ENCODE measurements at places on chromosomes 1 and 21.

DNA sequence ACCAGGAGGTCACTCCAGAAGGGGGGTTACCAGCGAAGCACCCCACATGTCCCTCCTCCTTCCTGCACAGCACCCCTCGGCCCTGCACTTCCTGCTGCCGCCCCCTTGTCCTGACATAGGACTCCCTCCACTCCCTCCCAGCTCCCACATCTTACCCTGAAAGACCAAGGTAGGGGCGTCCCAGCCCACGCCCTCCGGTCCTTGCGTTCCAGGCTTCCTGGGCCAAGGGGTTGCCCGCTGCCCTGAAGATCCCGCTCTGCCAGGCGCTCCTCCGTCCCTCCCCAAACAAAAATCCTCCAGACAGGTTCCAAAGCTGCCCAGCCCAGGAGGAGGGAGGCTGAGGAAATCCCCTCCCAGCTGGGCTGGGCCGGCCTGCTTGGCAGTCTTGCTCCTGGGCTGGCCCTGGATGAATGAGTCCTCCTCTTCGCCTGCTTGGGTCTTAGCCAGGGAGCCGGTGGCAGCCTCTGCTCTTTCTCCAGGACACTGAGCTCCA lies at the start of gene RHBDL2:
Gene RHBDL2, minus strand, starts transcription at position 304 of the 493 bp plus-strand sequence. CDS start 22,618 bp downstream, outside the sequence.
- no peak for DNase-seq

DNA sequence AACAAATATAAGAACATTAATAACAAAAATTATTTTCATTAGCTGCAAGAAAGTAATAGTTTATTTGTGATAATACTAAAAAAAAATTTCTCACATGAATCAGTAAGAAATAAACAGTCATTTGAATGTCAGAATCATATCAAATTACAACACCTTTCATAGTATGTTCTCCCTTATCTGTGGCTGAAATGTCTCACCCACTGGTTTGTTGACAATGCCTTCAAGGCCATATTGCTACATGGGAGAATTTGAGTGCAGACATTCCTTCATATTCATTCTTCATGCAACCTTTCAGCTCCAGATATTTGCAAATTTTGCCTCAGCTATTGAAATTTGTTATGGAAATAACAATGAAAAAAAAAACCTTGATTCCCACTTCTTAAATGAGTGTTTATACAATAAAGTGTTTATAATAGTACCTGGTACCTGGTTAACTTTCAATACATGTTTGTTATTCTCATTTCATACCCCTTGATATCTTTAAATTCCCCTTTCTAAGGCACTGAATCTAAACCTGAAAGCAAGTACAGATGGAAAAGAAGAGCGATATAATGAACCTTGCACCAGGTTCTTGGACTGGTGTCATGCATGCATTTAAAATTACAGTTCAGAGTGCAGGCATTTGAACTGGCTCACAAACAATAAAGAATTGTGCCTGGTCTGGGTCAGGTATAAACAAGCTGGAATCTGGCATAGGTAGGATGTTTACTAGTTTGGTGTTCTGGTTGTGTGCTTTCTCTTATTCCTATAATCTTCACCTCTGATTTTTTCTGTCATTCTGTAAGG lies 242.2 kb upstream of the ADGRL2 start:
- no peak for DNase-seq

- no peak for DNase-seq
Observed at GRCh38 chr1:36673202-36673601, 190.5 kb upstream of the CSF3R start.

DNA sequence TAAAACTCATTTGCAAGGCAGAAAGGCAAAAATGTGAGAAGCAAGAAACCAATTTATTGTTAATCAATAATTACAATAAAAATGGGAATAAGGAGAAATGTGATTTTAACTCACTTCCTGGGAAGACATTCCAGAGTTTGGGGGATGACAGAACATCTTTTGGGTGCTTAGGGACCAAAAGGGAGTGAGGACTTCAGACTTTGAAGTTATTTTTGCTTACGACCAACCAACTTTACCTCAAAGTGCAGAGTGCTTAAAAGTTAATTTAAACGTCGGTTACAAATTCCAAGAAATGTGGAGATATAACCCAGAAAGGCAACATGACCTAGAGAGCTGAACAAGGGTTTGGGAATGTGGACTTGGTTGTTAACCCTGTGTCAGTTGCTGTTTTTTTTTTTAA lies 234.5 kb upstream of the C1orf105 start:
- no peak for DNase-seq

DNA sequence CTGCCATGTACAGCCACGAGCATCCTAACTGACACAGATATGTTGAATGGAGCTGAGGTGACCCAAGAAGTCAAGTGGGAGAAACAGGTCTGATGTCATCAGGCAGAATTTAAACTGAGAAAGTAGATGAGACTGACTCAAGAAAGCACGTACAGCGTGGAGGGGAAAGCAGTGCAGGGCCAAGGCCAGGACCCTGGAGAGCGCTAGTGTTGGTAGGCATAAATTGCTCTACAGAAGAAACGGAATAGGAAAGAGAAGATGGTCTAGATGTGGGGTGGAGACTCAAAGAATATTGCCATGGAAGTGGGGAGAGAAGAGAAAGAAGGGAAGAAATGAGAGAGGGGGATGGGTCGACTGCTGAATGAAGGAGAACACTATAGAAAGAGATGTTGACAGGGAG lies 45.3 kb upstream of the GJB5 start:
- no peak for DNase-seq

- DNase-seq = no peak
Observed at GRCh38 chr1:221543529-221544120, 198.3 kb downstream of the DUSP10 start.

- no peak for DNase-seq
Observed at GRCh38 chr1:13921190-13921589, 221.2 kb downstream of the PRDM2 start.

DNA sequence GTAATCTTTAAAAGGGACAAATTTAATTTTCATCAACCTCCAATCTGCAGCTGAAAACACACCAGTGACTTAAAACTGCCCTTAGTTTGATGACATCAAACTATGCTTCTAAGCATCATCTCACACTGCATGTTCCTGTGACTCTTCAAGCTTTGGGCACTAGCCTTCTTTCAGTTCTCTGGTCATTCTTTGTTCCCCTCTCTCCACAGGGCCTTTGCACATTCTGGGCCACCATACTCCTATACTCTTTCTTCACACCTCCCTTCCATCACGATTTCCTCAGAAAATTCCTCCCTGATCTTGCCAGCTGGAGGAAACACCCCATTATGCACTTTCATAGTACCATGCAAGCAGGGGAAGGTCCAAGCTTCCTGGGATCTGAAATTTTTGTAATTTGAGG lies 77.6 kb upstream of the ZNF326 start:
- DNase-seq = no peak

GRCh38 chr1:156998840-156999500 lies 46.6 kb downstream of the ARHGEF11 start:
- DNase-seq = no peak

- DNase-seq = no peak
Observed at GRCh38 chr1:232776526-232777106, 28.6 kb upstream of the MAP10 start.

DNA sequence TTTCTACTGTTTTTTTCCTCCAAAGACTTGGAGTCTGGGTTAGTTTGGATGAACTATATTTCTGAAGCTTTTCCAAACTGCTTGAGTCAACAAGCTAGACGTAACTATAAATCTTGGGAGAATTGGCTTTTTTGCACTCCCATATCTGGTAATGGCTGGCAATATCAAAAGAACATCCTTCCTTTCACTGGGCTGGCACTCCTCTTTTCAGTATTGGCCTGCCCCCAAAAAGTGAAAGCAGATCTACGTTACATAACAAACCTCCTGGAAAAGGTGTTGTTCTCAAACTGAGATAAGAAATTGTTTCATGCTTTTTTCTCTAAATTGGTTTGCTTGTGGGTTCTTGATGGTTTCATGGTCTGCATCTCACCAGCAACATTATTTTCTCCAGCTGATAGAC lies 499.3 kb downstream of the NEGR1 start:
- no peak for DNase-seq

GRCh38 chr1:37714689-37715088 lies 22.4 kb downstream of the CDCA8 start:
- DNase-seq = no peak

DNA sequence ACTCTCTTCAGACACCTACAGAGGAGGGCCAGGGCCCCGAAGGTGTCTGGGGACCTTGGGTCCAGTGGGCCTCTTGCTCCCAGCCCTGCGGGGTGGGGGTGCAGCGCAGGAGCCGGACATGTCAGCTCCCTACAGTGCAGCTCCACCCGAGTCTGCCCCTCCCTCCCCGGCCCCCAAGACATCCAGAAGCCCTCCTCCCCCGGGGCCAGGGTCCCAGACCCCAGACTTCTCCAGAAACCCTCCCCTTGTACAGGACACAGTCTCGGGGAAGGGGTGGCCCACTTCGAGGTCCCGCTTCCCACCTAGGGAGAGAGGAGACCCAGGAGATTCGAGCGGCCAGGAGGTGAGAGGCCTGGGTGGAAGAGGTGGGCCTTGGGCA lies 3.7 kb downstream of the ADAMTSL4 start:
- no peak for DNase-seq

- DNase-seq = no peak
Observed at GRCh38 chr21:21064353-21064752, 66.1 kb downstream of the NCAM2 start.

DNA sequence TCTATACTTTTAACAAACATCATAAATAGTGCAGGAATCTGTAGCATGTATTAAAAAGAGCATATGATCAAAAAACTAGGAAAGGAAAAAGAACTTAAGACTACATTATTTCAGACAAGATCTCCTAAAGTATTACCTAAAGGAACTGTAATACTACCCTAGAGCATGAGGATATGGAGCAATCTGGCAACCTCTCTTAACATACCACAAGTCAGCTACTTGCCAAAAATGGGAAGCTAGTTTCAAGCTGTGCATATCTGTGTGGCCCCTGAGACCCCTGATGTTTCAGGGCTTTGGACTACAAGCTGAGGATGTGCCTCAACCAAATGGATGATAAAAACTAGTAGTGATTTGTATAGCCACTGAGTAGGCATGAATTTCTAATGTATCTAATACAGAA lies 525.6 kb downstream of the PTBP2 start:
- DNase-seq = no peak

GRCh38 chr1:82491301-82492048 lies 690.7 kb downstream of the ADGRL2 start:
- DNase-seq = no peak

- no peak for DNase-seq
Observed at GRCh38 chr1:233735331-233735730, 121.4 kb downstream of the KCNK1 start.

- DNase-seq = no peak
Observed at GRCh38 chr1:223853275-223853674, 7.5 kb upstream of the TP53BP2 start.

DNA sequence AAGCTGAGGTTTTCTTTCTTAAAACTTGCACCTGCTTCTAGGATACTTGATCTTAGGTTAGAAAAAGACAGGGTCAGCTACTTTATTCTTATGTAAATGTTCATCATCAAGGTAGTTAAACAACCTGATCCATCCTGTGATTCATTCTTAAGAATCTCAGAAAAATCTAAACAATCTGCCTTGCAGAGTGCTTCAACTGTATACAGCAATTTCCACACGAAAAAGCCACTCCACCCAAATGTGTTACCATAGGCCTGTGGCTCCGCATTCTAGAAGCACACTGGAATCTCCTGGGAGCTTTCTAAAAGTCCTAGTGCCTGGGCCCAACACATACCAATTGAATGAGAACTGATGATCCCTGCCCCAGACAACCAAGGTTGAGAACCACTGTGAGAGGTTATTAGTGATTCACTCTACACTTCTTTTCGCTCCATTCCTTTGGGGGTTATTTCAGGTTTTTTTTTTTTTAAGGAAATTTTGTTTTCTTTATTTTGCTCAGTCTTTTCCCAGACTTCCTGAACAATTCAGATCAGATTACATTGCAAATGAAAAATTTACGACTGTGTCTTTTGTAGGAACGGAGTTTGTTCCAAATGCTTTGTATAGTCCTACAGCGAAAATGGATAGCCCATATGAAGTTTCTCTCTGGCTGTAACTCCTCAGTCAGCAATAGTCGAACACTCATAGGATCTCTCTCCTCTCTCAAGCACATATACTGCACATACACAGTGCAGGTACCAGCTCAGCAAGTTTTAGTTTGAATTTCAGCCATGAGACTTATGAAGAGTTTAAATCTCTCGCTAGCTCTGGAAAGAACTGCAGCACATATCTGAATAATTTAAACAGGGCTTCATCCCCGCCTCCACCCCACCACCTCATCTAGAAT lies 16.1 kb downstream of the SMYD2 start:
- DNase-seq = no peak

GRCh38 chr1:2459757-2460156 lies 16.3 kb upstream of the PLCH2 start:
- DNase-seq = no peak

DNA sequence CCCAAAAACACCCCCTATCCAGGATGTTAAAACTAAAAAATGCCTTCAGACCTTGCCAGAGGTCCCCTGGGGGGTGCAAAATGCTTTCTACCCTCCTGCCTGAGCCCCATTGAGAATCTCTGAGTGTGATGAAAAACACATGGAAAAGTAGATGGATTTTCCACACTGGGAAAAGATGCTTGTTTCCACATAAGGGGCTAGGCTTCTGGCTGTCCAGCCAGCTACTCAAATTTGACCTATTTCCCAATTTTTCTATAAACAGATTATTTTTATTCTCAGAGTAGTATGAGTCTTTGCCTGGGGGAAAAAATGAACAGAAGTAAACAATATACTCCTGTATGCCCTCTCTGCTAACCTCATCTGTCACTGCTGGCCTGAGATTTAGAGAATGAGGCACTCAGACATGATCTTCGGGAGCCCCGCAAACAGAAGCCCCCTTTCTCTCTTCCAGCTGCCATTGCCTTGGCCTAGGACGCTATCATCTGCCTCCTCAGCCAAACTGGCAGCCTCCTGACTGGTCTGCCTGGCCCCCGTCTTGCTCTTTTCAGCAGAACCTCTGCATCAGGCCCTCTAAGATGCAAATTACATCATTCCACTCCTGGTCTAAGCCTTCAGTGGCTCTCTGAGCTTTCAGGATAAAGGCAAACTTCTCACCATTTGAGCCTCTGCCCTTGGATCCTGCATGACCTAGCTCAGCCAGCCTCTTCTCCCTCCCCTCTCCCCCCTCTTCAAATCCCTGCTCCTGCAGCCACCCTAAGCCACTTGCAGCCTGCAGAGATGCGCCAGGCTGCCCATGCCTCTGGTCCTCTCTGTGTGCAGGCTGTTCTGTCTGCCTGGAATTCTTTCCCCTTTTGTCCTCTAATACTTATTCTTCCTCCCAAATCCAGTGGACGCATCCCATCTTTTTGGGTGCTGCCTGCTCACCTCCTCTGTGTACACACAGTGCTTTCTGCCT lies 39.7 kb upstream of the TMEM125 start:
- DNase-seq = no peak

DNA sequence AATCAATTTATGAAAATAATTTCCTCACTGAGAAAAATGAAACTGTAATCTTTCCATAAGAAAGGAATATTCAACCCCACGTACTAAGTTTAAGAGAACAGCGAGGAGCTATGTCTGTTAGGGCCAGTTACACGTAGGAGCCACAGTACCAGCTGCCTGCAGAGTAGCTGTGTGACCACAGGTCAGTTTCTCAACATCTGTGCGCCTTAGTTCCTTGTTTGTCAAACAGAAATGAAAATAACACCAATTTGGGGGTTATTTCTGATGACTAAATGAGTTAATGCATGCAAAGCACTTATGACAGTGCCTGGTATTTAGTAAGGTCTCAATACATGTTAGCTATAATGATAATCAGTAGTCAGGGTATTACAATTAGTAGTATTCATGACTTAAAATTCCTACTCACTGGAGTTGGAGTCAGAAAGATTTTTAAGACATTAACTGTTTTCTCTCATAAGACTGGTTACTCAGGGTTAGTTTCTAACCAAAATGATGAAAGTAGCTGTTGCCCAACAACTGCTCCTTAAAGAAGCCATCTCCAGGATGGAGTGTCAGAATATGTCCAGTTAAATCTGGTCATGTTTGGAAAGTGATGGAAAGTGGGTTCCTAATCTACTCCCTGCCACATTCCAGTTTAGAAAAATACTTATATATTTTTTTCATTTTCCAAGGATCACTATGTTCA lies 85.8 kb upstream of the ZNF648 start:
- no peak for DNase-seq
